CD8-positive, alpha-beta memory T cell (primary cell): ENCODE measurements at places on chromosomes 7 and 10. TPM values are rescaled to one million over a fixed set of nuclear protein-coding genes. Genes with fewer than 3 reads are reported as not detected.

The PLXNA4 gene
- total RNA-seq = not detected

DNA sequence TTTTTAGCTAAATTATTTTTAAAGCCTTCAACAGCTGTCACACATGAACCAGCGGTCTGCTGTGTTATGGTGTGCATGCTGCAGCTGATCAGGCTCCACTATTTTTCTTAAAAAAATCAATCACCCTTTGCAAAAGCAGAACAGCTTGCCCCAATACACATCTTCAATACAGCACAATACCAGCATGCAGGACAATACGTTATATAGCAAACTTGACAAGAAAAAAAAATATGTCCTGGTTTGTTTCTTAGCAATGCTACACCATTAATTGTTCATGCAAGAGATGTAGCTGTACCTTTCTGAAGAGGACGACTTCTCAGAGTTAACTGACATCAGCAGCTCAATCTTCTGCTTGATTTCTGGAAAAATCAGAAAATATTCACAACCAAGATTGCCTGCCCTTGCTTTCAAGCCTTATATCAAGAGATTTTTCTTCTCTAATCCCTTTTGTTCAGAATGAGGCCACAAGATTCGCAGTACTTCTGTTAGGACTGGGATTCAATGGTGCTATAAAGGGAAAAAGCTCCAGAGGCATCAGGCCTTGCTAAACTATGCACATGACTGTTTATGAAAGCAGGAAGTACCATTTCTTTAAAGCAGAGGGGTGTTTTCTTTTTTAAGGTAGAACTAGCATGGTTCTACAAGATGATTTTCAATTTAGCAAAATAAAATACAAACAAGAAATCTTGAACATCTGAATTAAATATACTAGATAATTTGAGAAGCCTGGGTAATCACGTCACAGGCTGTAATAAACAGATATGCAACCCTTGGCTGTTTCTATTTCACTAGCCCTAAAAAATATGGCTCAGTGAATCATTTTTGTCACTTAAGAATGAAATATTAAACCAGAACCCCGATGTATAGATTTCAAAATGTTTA lies 120.0 kb downstream of the SRPK2 start:
- peak overlapping the region; percentile 53 for H3K4me3 ChIP-seq
- H3K36me3 ChIP-seq = no peaks in the 10 kb centered on the region
- no peaks in the 10 kb centered on the region for H3K27me3 ChIP-seq
- peak overlapping the region; percentile 27 for H3K27ac ChIP-seq
- DNase-seq = peak; percentile 51

GRCh38 chr10:33087152-33087551 lies 129.1 kb upstream of the ITGB1 start:
- no peak overlapping the region for H3K27ac ChIP-seq
- H3K4me1 ChIP-seq = peaks cover 17% of the 10 kb centered on the region
- no peak overlapping the region for H3K4me3 ChIP-seq
- no peak for DNase-seq
- no peaks in the 10 kb centered on the region for H3K27me3 ChIP-seq

- no peak overlapping the region for H3K27ac ChIP-seq
- no peaks in the 10 kb centered on the region for H3K36me3 ChIP-seq
- no peak for DNase-seq
- H3K4me3 ChIP-seq = no peak overlapping the region
These were observed 37.6 kb downstream of the PRF1 start for GRCh38 chr10:70564901-70565351.
